ENCODE measurements at places on chromosomes 6 and 20. TPM values are rescaled to one million over a fixed set of nuclear protein-coding genes. Genes with fewer than 3 reads are reported as not detected.
A peak's percentile ranks its signal among the peaks of the same experiment; 100 is the strongest.

Gene PACRG
- not detected for total RNA-seq

Gene PEX3
- 15.9 TPM for total RNA-seq

Gene HTR1B
- total RNA-seq: not detected

Gene MARCKS
- 0.05 TPM for total RNA-seq

Gene SLC22A1
- total RNA-seq: 1.3 TPM

Gene CST5
- not detected for total RNA-seq

GRCh38 chr20:49896204-49896603 lies 19.1 kb downstream of the SPATA2 start:
- no peak for DNase-seq
- no peaks in the 10 kb centered on the region for H3K36me3 ChIP-seq
- H3K4me1 ChIP-seq: peaks cover 32% of the 10 kb centered on the region
- H3K27ac ChIP-seq: no peak overlapping the region
- no peaks in the 10 kb centered on the region for H3K27me3 ChIP-seq

GRCh38 chr20:37670351-37670791 lies 23.5 kb upstream of the CTNNBL1 start:
- H3K4me3 ChIP-seq: no peak overlapping the region
- no peaks in the 10 kb centered on the region for H3K36me3 ChIP-seq
- H3K4me1 ChIP-seq: peaks cover 4% of the 10 kb centered on the region
- no peak overlapping the region for H3K27ac ChIP-seq
- no peak for DNase-seq

GRCh38 chr6:31749301-31750036 lies 9.7 kb downstream of the MSH5 start:
- peaks cover 32% of the 10 kb centered on the region for H3K36me3 ChIP-seq
- H3K27me3 ChIP-seq: no peaks in the 10 kb centered on the region
- no peak overlapping the region for H3K27ac ChIP-seq
- H3K4me1 ChIP-seq: peaks cover 5% of the 10 kb centered on the region
- DNase-seq: no peak
- H3K4me3 ChIP-seq: no peak overlapping the region

DNA sequence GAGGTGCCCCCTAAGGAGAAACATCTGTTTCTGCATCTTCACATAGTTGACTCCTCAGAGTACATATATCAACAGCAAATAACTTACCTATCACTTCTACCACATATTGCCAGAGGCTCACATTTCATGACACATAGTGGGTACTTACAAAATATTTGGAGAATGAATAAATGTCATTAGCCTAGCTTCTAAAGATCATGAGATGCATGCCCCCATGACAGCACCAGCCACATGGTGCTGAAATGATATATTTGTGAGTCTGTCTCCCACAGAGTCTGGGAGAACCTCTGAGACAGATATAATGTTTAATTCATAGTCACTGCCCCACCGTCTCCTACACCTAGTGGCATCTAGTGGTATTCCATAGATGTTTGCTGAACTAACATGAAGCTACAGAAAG lies 555.6 kb downstream of the KIF16B start:
- H3K4me1 ChIP-seq: no peaks in the 10 kb centered on the region
- no peaks in the 10 kb centered on the region for H3K27me3 ChIP-seq
- no peak overlapping the region for H3K4me3 ChIP-seq

DNA sequence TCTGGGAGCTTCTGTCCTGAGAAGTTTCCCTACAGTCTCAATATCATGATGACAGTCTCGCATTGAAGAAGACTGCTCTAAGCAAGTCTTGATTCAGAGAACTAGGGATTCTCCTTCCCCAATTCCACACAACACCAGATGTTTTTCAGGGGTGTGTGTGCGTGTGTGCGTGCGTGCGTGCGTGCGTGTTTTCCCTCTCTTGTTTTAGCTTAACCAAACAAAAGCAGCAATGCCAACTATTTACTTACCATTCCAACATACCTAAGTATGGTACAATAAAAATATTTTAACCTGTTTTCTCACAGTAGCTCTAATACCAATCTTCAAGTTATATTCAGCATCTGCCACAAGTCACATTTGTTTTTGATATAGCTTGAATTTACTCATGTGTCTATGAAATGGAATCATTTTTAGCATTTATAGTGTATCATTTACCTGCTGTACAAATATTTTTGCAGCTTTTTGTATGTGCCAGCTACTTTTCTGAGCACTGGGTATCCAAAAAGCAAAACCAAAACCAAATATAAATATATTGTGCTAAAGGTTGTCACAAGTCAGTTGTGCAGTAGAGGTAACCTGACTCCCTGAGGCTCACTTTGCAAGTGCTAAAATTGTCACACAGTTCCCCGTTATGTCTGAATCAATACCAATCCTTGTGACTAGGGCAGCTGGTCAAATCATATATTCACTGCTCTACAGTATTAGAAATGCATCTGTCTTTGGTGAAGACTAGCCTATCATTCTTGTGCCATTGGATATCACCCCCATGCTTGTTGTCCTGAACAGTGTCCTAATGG lies 21.7 kb upstream of the MYLIP start:
- no peak overlapping the region for H3K4me3 ChIP-seq
- H3K4me1 ChIP-seq: no peaks in the 10 kb centered on the region
- no peak for DNase-seq
- no peaks in the 10 kb centered on the region for H3K27me3 ChIP-seq
- no peak overlapping the region for H3K27ac ChIP-seq
- no peaks in the 10 kb centered on the region for H3K36me3 ChIP-seq

DNA sequence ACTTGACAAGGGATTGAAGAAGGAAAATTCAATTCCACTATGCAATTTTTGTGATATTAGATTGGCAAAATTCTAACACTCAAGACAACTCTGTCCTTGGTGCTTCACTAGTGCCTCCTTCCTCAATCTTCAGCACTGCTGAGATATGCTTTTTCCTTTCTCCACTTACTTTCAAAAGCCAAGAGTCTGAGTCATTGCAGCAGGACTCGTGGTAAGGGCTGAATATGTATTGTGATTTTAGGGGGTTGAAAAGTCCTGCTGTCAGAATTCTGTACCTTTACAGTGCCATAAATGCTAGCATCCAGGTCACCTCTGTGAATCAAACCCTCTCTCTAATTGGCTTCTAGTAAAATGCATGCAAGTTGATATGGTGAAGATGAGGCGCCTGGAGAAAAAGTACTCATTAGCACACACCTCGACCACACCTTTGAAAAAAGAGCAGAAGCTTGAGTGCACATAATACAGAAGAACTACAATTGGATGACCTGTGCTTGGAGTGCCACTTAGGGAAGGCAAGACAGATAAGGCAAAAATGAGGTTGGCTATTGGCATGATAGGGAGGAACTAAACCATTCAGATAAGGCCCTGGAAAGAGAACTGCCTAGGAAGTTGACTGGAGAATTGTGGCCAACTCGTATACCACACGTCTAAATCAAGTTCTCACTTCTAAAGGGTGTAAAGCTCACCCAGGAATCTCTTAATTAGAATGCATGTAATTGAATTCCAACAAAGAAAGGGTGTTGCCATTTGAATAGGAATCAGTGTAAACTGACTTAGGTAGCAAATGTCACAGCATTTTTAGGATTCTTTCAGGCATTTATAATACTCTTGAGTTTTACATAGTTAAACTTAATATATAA lies 43.6 kb upstream of the FAM83B start:
- no peaks in the 10 kb centered on the region for H3K36me3 ChIP-seq
- no peaks in the 10 kb centered on the region for H3K27me3 ChIP-seq
- no peak overlapping the region for H3K27ac ChIP-seq
- no peak overlapping the region for H3K4me3 ChIP-seq

DNA sequence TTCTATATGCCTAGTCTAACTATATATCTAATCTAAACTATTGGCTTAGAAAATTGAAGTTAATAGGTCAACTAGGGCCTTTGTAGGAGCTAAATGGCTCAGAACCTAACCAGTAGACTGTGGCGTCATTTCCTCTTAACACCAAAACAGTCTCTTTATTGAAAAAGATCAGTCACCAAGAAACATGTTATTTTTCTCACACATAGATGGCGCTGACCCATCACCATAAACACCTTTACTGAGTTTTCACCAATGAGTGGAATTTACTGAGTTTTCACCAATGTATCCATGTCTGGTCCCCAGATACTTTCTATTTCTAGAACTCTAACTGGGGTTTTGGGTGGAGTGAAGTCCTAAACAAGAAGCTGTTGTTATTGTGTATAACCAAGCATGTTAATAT lies 636.0 kb downstream of the BCKDHB start:
- H3K27me3 ChIP-seq: no peaks in the 10 kb centered on the region
- no peak for DNase-seq
- no peaks in the 10 kb centered on the region for H3K36me3 ChIP-seq

DNA sequence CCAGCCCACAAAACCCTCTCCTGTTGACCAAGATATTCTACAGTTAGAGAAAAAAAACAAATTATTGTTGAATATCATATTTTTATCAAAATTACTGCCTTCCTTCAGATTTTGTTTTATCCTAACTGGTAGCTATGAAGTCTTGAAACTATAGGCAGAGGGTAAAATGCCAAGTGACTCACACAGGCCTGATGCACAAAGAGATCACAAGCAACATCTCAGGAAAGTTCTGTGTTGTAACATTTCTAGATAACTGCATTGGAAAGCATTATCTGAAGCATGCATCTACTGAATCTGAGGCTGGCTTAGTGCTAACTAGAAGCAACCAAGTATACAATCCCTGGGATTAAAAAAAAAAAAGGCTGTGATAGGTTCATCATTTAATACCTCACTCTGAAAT lies 134.2 kb downstream of the PKHD1 start:
- H3K27ac ChIP-seq: no peak overlapping the region
- no peak for DNase-seq
- no peaks in the 10 kb centered on the region for H3K36me3 ChIP-seq
- H3K4me1 ChIP-seq: no peaks in the 10 kb centered on the region
- H3K27me3 ChIP-seq: peaks cover 3% of the 10 kb centered on the region
- H3K4me3 ChIP-seq: no peak overlapping the region

DNA sequence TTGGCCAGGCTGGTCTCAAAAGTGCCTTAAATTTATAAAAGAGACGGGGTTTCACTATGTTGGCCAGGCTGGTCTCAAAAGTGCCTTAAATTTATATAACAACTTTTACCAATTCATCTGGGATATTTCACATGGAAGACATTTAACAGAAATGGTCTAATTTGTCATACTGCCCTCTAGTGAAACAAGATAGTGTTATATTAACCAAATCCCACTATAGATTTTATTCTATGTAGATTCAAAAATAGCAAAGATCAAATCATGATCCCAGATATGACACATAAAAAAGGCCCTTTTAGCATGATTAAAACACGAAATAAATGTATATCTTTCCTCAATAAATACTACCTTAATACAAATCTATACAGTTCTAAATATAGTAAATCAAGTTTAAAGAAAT lies 102.8 kb upstream of the TFAP2D start:
- H3K36me3 ChIP-seq: no peaks in the 10 kb centered on the region
- no peak overlapping the region for H3K4me3 ChIP-seq
- H3K4me1 ChIP-seq: no peaks in the 10 kb centered on the region
- no peak overlapping the region for H3K27ac ChIP-seq
- no peaks in the 10 kb centered on the region for H3K27me3 ChIP-seq

GRCh38 chr6:135813401-135813800 lies 38.1 kb upstream of the PDE7B start:
- DNase-seq: no peak
- no peaks in the 10 kb centered on the region for H3K36me3 ChIP-seq
- H3K27me3 ChIP-seq: peaks cover 5% of the 10 kb centered on the region
- no peaks in the 10 kb centered on the region for H3K4me1 ChIP-seq
- H3K27ac ChIP-seq: no peak overlapping the region

GRCh38 chr20:17315407-17316231 lies 88.8 kb downstream of the PCSK2 start:
- no peak for DNase-seq
- H3K4me1 ChIP-seq: no peaks in the 10 kb centered on the region
- H3K27ac ChIP-seq: no peak overlapping the region
- no peak overlapping the region for H3K4me3 ChIP-seq

DNA sequence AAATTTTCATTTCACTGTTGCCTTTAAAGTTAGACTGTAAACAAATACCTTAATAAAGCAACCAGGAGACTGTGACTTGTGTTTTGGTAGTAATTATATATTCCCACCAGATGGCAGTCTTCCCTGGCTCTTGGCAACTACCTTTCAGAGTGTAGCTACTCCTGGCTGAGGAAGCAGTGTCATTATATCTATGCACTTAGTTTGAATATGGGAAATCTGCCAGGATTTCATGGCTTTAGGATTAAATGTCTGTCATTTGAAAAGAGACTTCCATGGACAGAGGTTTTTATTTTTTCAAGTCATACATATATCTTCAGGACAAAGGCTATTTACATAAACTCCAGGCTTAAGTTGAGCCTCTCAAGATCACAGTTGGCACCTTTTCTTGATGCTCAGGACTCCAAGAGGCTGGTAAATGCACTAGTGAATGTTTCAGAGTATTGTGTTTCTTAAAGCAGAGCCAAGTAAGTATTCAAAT lies 160.1 kb downstream of the C6orf58 start:
- no peak overlapping the region for H3K4me3 ChIP-seq
- peaks cover 23% of the 10 kb centered on the region for H3K36me3 ChIP-seq
- no peaks in the 10 kb centered on the region for H3K4me1 ChIP-seq
- H3K27me3 ChIP-seq: no peaks in the 10 kb centered on the region
- no peak overlapping the region for H3K27ac ChIP-seq

- H3K27me3 ChIP-seq: no peaks in the 10 kb centered on the region
- peaks cover 59% of the 10 kb centered on the region for H3K36me3 ChIP-seq
- DNase-seq: no peak
- H3K4me1 ChIP-seq: peaks cover 6% of the 10 kb centered on the region
- no peak overlapping the region for H3K27ac ChIP-seq
These were observed 9.2 kb downstream of the ECI2 start for GRCh38 chr6:4125933-4126864.

GRCh38 chr20:59269411-59270025 lies 30.9 kb upstream of the EDN3 start:
- peaks cover 30% of the 10 kb centered on the region for H3K4me1 ChIP-seq
- H3K4me3 ChIP-seq: no peak overlapping the region
- H3K27me3 ChIP-seq: peaks cover 39% of the 10 kb centered on the region
- no peaks in the 10 kb centered on the region for H3K36me3 ChIP-seq
- DNase-seq: peak; percentile 35

DNA sequence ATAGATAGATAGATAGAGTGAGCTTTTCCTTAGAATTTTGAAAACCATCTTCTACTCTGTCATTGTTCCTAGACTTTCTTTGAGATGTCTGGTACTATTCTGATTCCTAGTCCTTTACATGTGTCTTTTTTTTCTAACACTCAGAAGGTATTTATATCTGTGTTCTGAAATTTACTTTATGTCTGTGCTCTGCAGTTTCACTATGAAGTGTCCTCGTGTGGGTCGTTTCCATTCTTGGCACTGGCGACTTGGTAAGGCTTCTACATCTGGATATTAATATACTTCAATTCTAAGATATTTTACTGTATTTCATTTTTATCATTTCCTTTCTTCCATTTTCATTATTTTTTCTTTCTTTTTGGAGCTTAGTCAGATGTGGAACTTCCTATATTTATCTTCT lies 87.0 kb downstream of the FHL5 start:
- DNase-seq: no peak
- no peaks in the 10 kb centered on the region for H3K4me1 ChIP-seq
- no peaks in the 10 kb centered on the region for H3K36me3 ChIP-seq
- H3K4me3 ChIP-seq: no peak overlapping the region

All from activated CD4-positive, alpha-beta memory T cell treated with anti-CD3 and anti-CD28 coated beads, Interleukin-2, amount 10 ng/mL, durations not matched to agents 7 days and 5 days (primary cell).